ENCODE measurements at places on chromosomes 12 and 14.

- DNase-seq = no peak
These were observed 917.7 kb downstream of the DIO2 start for GRCh38 chr14:79293482-79294177.

DNA sequence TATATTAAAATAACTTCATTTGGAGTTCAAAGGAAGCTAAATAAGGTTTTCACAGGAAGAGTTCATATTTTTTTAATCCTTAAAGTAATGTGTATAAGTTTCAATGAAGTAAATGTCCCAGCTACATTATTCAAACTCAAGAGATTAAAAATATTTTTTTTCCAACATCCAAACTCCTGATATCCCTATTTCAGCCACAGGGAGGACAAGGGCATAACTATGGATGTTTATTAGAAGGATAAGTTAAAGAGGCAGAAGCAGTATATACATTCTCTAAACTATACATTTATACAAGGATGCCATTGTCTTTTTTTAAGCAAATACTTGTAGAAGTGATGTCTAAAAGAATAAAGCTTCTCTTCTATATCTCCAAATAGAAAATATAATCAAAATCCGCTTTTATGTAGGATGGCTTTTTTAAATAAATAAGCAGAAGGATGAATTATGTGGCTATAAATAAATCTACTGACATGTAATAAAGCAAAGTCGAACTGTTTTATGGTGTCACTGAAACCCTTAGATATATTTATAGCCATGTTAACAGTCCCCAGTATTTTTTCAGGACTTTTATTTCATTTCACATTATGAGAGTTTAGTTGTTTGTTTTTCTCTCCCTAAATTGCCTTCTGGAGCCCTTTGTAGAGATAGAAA is 936.5 kb downstream of the DIO2 start:
- DNase-seq = no peak

DNA sequence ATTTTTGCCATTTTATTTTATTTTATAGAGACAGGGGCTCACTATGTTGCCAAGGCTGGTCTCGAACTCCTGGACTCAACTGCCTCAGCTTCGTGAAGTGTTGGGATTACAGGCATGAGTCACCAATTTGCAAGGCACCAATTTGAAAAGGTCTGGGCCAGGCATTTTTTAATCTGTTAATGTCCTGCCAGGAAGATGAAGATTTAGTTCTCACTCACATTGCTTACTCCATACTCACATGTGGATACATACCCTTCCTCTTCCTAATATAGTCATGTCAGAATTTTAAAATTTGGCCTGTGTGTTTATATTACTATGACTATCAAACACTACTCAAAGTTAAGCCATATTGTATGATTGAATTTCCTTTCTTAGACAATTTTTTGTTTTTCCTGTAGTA is 15.3 kb upstream of the EML1 start:
- no peak for DNase-seq

DNA sequence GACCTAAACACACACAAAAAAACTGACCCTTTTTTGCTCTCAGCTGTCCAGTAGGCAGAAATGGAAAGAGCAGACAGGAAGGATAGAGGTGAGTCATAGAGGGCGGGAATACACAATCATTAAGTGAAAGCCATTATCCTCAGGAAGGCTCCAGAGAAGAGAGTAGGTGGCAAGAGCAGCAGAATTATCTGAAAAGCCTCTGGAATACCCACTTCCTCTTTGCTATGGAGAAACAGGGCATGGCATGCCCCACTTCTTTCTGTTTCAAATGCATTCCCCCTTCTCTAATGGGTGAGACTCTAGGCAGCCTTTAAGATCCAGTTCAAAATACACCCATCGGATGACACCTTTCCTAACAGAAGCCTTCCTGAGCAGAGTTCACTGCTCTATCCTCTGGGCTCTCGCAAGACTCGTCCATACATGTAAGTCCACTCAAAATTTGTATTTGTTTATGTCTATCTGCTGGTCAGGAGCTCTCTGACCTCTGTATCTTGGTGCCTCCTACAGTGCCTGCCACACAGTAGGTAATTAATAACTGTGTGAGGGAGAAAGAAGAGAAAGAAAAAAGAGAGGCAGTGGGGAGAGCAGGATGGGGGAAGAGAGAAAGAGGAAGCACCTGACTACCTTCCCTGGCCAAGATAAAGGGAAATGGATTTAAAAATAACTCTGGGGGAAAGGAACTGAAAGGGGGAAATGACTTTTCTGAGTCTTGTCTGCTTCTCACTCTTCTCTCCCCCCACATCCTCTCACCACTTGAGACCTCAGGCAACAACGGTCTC is 8.5 kb downstream of the KLHL33 start:
- no peak for DNase-seq

- DNase-seq = no peak
These were observed 6.1 kb upstream of the NUAK1 start for GRCh38 chr12:106144847-106145246.

- DNase-seq = no peak
These were observed 90.4 kb downstream of the SLC24A4 start for GRCh38 chr14:92413379-92413778.

DNA sequence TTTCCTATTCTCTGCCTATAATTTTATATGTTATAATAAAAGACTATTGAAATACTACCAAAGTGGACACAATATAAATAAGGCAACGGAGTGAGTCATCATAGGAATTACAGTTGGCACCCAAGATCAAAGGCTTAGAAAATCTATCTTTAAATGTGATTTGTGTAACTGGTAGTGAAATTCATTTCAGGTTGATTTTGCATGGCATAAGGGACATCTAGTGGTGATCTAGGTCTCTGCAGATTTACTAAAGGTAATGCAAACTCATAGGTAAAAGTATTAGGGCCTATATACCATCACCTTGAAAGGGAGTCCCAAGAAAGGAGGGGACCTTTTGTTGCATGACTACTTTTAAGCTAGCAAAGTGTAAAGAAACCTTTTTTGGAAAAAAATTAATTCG is 527.2 kb downstream of the NRXN3 start:
- DNase-seq = no peak

DNA sequence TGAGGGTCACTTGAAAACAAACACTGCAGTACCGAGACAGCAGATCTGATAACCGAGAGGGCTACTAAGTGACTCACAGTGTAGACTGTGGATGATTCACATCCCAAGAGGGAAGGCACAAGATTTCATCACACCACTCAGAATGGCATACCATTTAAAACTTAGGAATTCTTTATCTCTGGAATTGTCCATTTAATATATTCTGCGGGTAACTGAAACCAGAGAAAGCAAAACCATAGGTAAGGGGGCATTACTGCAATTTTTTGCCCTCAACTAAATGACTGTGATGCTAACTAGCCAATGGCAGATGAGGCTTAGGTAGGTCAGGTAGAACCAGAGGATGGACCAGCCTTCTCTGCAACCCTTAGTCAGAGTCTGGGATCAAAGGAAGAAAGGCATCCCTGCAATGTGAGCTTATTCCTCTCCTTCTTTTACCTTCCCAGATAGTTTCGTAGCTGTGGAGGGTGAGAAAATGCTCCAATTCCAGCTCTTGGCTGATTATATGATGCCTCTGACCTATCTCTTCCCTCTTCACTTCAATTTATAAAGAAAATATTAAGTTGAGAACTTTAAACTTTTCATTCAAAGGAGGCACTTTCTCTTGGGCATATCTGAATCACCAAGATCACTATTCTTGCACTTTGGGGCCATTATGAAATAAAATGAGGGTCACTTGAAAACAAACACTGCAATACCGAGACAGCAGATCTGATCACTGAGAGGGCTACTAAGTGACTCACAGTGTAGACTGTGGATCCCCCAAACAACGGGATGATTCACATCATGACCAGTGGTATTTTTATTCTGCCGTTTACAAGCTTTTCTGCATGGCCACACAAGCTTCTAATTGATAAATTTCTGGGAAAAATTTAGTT is 6.8 kb downstream of the ART4 start:
- no peak for DNase-seq

GRCh38 chr12:25552681-25553080 is 402 bp downstream of the LMNTD1 start:
- DNase-seq = no peak

DNA sequence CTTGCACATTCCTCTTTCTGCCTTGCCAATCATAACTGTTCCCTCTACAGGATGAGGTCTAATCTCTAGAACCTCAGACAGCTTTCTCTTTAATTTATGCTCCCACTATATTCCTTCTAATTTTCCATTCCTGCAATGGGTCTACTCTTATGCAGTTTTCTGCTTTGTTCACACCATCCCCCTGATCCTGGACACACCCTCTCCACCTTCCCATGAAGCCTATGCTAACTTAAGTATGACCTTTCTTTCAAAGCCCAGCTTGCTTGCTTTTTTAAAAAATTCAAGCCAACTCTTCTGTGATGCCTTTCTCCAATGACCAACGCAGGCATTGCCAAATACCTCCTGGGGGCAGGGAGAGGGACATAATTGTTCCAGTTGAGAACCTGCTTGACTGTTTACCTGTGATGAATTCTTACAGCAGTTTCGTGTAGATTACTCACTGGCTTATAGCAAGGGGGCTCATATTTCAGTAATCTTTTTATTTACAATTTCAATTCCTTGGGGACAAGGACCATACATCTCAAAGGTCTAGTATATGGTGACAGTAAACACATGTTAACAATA is 7.8 kb downstream of the SLC38A1 start:
- DNase-seq = no peak

DNA sequence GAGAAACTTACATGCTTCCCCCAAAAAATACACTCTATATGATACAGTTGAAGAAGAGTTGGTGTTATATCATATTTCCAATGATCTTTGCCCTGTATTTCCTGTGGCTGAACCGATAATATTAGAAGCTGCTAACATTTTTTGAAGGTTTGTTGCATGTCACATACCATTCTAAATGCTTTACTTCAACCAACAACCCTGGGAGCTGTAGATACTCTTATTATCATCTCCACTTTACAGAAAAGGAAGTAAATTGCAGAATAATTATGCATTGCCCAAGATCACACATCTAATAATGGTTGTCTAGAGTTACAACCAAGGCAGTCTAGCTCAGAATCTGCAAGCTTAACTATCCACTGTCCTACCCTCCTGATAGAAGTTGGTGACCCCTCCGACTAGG is 182.8 kb downstream of the NUAK1 start:
- DNase-seq = no peak

DNA sequence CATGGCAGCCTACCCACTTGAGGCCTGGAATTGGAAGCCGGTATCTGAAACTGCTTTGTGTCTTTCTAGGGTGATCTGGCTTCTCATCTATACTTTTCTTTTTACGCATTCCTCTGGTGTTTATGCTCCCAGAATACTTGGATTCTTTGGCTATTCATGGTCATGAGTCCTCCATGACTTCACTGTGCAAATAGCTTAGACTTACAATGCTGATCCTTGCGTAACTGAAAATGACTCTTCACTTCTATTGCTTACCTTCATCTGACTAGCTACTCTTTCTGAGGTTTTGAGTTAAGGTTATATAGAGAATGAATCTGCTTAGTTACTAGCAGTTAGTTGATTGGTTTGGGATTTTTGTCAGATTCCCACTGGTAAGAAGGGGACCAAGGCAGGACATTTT is 121.7 kb upstream of the NOVA1 start:
- no peak for DNase-seq

GRCh38 chr12:15118955-15119354 is 102.3 kb downstream of the RERG start:
- no peak for DNase-seq

DNA sequence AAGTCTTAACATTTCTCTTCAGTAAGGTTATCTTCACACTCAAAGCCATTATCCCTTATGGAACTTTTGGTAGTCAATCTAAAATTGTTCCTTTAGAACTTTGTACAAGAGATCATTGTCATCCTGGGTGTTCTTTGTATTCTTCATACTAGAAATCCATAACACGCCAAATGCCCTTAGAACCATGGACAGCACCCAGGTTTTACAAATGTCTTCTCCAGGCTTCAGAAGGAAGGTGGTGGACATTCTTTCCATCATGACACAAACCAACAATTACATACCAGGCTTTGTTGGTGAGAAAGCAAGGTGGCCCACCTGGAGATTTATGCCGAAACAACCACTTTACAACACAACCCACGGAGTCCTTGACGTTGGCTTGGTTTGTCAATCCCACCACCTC is 365.6 kb upstream of the TBX3 start:
- no peak for DNase-seq

- no peak for DNase-seq
These were observed 59.2 kb downstream of the ZNF641 start for GRCh38 chr12:48291511-48291910.

DNA sequence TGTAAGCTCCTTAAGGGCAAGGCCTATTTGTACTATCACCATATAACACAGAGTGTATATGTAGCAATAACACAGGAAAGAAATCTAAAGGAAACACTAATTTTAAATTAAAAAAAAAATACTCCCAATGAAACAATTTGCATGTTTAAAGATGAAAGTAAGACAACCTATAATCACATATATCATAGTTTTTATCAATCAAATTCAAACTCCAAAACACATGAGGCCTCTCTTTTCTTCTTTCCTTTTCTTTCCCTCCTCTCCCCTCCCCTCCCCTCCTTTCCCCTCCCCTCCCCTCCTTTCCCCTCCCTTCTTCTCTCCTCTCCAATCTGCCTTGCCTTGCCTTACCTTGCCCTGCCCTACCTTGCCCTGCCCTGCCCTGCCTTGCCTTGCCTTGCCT is 405.8 kb upstream of the RPL10L start:
- DNase-seq = no peak

- DNase-seq = no peak
These were observed 145.9 kb downstream of the SOX5 start for GRCh38 chr12:23803540-23803939.

- peak; percentile 57 for DNase-seq
These were observed 3.0 kb downstream of the SRRM4 start for GRCh38 chr12:118984161-118984943.

GRCh38 chr12:102769323-102769916 is 147.6 kb downstream of the PAH start:
- peak; percentile 17 for DNase-seq

- DNase-seq = no peak
These were observed 1.1 kb upstream of the PPP1R13B start for GRCh38 chr14:103848175-103849077.

DNA sequence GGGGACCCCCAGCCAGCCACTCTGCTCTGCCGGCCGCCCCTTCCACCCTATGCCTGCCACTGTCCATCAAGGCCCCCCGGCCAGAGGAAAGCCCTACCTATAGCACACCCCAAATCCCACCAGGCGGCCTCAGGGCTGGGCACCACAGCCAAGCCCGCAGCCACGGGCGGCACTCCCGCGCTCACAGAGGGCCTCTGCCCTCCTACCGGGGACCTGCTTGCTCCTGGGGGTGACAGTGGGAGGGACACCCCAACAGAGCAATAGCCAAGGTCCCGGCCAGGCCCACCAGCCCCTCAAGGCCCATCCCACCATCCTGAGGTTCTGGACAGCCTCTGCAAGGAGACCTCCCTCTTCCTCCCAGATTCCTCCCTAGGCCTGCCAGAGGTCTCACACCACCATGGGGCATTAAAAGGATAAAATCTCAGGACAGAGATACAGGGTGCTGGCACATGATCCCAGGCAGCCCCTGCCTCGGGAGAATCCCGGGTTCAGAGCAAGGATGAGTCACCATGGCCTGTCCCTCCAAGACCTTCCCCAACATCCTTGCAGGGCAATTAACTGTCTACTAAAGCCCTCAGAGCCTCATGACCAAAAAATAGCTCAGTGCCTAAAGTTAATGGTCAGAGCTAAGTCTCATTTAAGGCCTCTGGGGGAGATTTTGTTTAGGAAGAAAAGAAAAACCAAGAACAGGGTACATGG is 17.1 kb downstream of the CCDC85C start:
- DNase-seq = no peak

GRCh38 chr14:102315121-102315520 is 4.4 kb upstream of the ZNF839 start:
- no peak for DNase-seq
